Stimulated activated CD4-positive, alpha-beta T cell treated with anti-CD3 and anti-CD28 coated beads, Interleukin-1b, Interleukin-23, amount 100 ng/mL, for 1 hour (primary cell): ENCODE measurements at places on chromosomes 5 and 9.
A peak's percentile ranks its signal among the peaks of the same experiment; 100 is the strongest.

GRCh38 chr9:105608721-105609598 is 51.0 kb downstream of the FKTN start:
- no peak for DNase-seq

DNA sequence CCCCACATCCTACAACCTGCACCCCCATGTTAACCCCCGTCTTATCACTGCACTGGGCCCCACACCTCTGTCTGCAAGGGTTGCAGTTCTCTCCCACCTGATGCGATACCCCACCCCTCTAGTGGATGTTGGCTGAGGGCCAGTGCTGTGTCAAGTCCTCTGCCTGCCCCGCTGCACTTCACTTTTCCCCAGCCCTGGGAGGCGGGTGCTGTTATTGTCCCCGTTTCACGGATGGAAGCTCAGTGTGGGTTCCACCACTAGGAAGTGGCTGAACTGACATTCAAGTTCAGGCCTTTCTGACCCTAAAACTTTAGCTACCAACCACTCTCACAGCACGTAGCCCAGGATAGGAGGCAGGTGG is 3.5 kb downstream of the SNCB start:
- no peak for DNase-seq

- DNase-seq, result no peak
These were observed 234.4 kb downstream of the NTRK2 start for GRCh38 chr9:84903963-84904362.

GRCh38 chr9:98118640-98119601 is at the start of gene TRIM14:
TSS of gene TRIM14 (minus strand) at chr9:98119222. CDS start at chr9:98119188, 34 bp downstream.
- no peak for DNase-seq

GRCh38 chr5:173317852-173318251 is 10.4 kb downstream of the STC2 start:
- DNase-seq, result no peak

GRCh38 chr5:142842994-142843905 is 73.1 kb downstream of the ARHGAP26 start:
- DNase-seq, result no peak

GRCh38 chr9:105313238-105313637 is 68.8 kb downstream of the SLC44A1 start:
- DNase-seq, result no peak

DNA sequence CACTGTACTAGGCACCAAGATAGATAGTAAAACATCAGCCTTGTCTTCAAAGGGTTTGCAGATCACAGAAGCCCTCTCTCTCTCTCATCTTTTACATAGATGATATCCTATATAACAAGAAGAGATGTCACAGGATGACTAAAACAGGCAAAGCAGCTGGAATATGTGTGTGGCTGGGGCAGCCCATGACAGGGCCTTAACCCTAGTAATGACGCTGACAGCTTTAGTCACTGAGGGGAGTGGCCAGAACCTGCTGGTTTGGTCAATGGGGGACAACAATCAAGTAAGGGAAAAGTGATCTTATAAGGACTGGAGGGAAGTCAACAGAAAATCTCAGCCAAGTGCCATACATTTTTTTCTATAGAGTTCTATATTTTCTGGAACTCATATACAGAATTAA is 41.9 kb upstream of the RIC1 start:
- no peak for DNase-seq

GRCh38 chr5:144465441-144465840 is 294.8 kb downstream of the KCTD16 start:
- DNase-seq, result no peak

DNA sequence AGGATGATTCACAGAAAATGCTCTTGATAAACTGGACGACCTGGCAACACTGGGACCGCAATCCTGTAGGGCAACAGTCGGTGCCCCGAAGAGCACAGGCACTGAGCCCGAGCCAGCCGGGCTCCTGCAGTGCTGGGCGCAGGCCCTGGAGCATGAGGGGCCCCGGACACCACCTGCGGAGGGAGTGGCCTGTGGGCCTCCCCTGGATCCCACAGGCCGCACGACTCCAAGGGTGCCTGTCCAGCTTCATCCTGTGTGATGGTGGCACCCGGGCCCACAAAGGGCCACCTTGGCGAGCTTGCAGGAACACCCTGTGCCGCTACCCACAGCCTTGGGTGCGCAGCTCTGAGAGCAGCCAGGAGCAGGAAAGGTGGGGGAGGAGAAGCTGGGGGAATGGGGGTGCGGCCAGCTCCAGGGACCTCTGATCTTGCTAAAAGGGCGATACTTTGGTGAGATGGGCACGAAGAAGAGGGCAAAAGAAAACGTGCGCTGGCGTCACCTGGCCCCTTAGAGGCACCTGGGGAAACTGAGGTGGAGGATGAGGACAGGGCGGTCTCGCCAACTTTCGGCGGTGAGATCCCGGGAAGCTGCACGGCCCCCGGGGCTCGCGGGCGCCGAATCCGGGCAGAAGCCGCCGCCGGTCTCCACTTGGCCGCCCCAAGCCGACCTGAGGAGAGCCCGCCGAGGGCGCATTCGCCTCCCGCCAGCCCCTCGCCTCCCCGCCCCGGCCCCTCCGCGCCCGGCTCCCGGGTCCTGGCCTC is 722 bp downstream of the TBC1D9B start:
- DNase-seq, result no peak

DNA sequence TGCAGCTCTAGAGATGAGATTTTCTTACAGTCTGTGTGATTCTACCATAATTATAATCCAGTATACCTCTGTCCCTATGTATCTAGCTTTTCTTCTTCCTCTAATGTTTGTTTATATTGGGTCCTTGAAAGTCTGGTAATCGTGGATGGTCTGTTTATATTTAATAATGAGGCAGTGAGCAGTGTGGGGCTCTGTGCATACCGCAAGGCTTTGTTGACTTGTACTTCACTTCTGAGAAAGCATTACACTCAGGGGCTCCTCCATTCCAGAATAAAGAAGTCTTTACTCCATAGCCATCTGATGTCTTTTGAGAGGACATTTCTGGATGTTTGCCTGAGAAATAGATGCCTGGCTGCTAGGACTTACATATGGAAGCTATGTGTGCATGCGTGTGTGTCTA is 4.5 kb upstream of the MPDZ start:
- DNase-seq, result no peak

GRCh38 chr9:21668516-21668915 is 133.9 kb upstream of the MTAP start:
- no peak for DNase-seq

DNA sequence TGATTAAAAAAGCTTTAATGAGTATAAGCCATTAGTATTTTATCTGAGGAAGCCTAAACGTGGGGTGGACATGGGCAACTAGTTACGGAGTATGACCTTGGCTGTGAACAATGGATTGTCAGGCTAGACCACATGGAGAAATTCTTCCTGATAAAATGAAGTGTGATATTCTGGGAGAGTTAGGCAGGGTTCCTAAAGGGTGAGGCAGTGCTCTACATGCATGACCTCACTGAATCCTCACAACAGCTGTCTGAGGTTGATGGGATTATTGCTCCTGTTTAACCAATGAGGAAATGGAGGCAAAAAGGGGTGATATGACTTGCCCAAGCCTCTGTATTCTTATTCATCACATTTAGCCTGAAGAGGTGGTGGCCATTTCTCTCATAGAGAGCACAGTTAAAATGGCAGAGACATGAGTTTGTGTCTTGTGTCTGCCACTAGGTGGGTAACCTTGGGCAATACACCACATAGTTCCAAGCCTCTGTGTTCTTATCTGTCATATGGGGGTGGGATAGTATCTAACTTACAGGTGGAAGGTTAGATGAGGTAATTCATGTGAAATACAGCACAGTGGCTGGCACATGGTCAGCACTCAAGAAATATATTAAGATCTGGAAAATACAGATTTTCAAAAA is 96.1 kb upstream of the NR3C1 start:
- no peak for DNase-seq

DNA sequence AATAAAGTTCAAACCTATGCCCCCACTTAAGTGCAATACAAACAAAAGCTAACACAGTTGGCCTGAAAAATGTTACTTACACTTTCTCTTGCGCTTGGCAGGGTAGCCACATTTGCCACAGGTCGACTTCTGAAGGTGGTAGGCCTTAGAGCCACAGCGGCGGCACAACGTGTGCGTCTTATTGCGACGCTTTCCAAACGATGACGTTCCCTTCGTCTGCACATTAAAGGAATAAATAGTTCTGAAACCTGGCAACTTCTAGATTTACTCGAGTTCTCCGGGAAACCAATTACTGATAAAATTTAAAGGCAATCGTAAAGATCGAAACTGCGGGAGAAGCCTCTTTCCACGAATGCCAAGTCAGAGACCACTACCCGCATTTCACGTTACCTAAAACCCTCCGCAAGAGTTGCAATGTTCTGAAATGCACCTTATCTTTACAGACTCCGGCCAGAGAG is 602 bp downstream of the RPL37 start:
- DNase-seq, result no peak

- DNase-seq, result no peak
These were observed 3.0 kb upstream of the SMC2 start for GRCh38 chr9:104091116-104091515.

DNA sequence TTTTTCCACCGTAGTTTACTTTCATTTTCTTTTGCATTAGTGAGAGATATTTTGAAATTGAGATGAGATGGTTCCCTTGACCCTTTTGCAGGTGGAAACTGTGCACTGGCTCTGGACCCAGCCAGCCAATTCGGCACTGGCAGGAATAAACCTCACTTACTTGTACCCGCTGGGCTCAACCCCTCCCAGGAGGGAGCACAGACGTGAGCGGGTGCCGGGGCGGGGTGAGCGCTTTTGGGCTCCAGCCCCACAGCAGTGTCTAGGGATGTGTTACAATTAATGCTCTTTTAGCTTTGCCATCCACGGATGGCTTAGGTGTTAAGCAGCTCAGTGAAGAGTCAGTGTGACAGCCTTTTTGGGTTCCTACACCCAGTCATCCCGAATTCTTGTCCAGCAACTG is 766.1 kb upstream of the CHD1 start:
- DNase-seq, result no peak

GRCh38 chr9:4228606-4229005 is 71.3 kb downstream of the GLIS3 start:
- DNase-seq, result no peak

GRCh38 chr5:173733831-173734501 is 117.5 kb upstream of the BOD1 start:
- no peak for DNase-seq

DNA sequence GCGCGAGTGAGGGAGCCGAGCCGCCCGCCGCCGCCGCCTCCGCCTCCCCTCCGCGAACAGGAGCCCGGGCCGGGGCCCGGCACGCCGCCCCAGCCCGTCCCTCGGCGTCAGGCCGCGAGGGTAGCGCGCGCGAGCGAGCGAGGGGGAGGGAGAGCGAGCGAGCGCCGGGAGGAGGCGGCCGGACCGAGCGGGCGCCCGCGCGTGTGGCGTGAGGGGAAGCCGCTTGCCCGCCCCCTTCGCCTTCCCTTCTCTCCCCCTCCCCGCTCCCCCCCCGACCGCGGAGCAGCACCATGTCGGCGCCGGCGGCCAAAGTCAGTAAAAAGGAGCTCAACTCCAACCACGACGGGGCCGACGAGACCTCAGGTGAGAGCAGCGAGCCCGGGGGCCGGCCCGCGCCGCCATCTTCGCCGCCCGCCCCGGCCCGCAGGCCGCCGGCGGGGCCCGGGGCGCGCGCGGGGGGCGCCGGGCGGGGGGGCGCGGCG is 312 bp downstream of the SET start:
- DNase-seq, result no peak

GRCh38 chr9:21976334-21976875 is 17.8 kb downstream of the CDKN2A start:
- DNase-seq, result no peak

DNA sequence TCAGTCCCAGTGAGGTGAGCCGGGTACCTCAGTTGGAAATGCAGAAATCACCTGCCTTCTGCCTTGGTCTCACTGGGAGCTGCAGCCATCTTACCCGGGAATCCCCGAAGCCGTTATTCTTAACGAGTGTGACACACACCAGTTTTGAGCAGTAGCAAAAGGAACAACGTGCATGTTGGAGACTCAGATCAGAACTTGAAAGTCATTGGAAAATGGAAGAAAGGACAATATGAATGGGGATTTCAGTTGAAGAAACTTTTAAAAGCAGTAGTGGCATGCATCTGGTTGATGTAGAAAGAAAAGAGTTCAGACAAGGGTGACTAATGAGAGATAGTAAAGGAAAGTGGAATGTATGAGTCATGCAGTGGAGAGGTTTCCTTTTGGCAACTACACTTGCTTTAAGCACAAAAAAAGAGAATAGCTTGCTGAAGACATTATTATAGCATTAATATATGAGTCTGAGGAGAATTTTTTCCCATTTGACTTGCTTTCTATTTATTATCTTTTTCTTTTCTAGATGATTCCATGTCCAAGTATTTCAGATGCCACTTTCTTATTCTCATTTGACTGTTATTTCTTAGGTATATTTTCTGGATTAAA is 44.4 kb upstream of the ANKDD1B start:
- peak; percentile 11 for DNase-seq

DNA sequence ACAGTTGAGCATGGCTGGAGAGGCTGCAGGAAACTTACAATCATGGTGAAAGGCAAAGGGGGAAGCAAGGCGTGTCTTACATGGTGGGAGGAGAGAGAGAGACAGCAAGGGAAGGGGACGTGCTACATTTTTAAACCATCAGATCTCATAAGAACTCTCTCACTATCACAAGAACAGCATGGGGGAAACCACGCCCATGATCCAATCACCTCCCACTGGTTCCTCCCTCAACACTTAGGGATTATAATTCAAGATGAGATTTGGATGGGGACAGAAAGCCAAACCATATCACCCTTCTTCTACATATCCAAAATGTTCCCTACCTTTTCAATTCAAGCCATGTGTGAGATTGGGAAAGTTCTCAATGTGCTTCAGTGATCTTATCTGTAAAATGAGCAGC is 22.9 kb upstream of the GLRX start:
- DNase-seq, result no peak

- DNase-seq, result no peak
These were observed 45.7 kb upstream of the PTGS1 start for GRCh38 chr9:122325124-122325523.

DNA sequence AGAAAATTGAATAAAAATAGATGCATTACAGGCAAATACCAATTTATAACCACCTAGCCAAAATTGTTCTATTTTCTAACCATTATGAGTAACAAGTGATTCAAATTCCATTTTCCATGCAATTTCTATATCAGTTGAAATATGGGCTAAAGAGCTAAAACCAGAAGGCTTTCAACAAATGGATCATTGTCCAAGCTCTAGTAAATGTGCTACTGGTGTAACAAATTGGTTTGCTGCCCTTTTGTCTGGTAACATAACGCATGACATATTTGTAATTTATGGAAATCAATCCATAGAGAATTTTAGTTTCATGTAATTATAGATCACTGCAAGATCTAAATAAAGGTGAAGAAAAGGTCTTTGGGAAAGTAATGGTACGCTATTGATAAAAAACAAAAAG is 708.0 kb upstream of the GRAMD2B start:
- DNase-seq, result no peak

DNA sequence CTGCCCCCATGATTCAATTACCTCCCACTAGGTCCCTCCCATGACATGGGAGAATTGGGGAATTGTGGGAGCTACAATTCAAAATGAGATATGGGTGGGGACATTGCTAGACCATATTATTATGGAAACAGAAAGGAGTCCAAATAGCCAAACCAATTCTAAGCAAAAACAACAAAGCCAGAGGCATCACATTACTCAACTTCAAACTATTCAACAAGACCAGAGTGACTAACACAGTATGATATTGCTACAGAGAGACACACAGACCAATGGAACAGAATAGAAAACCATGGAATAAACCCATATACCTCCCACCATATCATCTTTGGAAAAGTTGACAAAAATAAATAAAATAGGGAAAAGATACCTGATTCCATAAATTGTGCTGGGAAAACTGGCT is 710.5 kb upstream of the CDH9 start:
- DNase-seq, result no peak

GRCh38 chr5:68292316-68292715 is 76.8 kb downstream of the PIK3R1 start:
- no peak for DNase-seq

- DNase-seq, result no peak
These were observed 151.2 kb downstream of the ERCC6L2 start for GRCh38 chr9:96026655-96027213.
